AG09309 (cell line): ENCODE measurements at places on chromosomes 7 and 10.

GRCh38 chr10:114970515-114970914 is 32.5 kb downstream of the TRUB1 start:
- no peak for DNase-seq

DNA sequence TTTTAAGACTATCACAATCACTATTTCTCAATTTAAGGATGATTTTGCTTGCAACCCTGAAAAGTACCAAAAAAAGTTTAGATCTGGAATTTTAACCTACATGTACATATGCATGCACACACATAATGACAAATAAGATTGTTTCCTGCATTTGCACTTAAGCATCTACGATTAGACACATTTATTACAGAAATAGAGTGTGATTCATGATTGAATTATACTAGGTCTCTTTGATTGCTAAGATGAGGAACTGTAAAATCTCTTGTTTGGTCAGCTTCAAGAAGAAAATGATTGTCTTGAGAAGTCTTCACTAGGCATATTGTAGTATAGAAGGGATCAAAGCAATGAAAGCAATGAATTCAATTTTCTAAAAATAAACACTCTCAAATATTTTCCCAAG is 185.9 kb upstream of the AGR3 start:
- no peak for DNase-seq

- no peak for DNase-seq
These were observed 74.8 kb downstream of the AUTS2 start for GRCh38 chr7:69673074-69673473.

DNA sequence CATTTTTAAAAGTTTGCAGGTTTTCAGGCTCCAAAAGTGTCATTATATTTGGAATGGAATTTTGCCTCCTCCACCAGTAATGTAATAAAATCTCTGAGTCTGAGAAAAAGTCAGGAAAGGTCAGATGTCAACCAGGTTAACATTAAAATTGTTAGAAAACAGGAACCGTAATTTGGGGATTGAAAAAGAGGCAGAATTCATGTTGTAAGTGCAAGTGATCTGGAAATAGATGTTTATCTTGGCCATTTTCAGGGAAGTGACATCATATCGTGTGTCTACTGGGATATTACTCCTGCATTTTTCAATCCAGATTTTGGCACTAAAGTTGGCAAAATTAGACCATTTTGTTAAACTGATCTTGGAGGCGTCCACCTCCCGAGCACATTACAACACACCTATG is 428.5 kb upstream of the MGMT start:
- DNase-seq, result no peak
